HT-29 (cell line): ENCODE measurements at places on chromosomes 6 and 20.

GRCh38 chr6:132268209-132268608 is 133.1 kb downstream of the MOXD1 start:
- DNase-seq: no peak

- DNase-seq: no peak
These were observed 540.1 kb downstream of the MAFB start for GRCh38 chr20:40148886-40149285.

DNA sequence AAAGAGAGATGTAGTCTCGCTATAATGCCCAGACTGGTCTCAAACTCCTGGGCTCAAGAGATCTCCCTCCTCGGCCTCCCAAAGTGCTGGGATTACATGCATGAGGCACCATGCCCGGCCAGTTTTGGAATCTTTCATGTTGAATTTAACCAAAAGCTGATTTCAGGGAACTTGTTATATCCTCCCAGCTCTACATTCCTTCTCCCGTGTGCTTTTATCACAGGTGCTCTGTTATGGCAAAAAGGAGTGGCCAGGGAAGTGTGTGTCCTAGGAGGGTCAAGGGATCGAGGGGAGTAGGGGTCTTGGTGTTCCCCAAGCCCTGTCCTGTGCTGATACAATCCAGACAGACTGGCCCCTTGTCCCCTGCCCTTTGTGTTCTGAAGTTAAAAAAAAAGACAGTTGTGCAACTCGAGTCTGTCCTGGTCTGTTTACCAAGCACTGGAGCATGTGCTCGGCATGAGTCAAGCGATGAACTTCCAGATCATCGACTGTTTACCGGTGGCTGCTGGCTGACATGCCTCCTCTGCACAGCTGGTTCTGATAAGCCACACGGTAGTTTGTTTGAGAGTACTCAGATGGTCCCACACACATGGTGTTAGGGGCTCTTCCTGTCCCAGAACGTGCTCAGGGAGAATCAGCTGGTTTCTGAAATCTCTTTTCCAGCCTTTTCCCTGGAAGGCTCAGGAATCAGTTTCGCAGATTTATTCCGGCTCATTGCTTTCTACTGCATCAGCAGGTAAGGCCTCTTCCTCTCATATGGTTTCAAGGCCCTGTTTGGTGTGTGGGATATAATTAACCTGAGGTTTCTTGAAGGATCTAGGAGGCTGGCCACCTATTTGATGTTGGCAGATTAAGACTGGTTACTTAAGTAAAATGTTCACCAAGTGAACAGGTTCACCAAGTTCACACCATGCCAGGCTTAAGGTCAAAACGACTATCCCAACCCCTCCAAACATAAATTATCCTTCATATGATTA is 52.6 kb upstream of the NAA20 start:
- peak; percentile 59 for DNase-seq

DNA sequence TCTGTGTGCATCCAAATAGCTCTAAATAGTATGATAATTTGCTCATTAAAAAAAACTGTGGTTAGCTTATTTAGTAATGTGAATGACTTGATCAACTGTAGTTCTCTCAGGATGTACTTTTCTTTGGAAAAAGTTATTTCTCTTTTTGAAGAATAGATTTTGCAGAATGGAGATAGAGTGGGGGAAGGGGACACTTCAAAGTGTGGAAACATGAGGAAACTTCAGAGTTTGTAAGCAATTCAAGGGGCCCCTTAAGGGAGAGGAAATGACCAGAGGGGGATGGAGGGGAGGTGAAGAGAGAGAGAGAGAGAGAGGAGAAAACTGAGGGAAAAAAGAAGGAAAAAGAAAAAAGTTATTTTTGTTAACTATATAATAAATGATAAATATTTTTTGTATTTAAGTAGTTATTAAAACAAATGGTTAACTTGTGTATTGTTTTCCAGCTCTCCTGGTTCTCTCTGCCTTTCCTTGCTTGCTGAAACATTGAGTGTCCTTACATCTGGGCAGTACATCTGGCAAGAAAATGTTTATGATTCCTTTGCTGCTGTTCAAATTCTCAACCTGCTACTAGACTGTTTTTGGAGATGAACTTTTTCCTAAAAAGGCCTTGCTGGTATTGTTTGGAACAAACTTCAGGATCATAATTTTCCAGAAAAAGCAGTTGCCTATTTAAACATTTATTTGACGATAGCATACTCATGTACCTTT is 497.5 kb upstream of the CITED2 start:
- no peak for DNase-seq

- DNase-seq: no peak
These were observed 9.3 kb downstream of the SDHAF4 start for GRCh38 chr6:70575899-70576495.
